ENCODE measurements at places on chromosomes 2 and 18.

GRCh38 chr2:1721706-1722646 lies 22.3 kb downstream of the PXDN start:
- peak; percentile 16 for DNase-seq

- peak; percentile 88 for DNase-seq
Measured at GRCh38 chr2:127400897-127401756, 13.4 kb upstream of the MAP3K2 start.

DNA sequence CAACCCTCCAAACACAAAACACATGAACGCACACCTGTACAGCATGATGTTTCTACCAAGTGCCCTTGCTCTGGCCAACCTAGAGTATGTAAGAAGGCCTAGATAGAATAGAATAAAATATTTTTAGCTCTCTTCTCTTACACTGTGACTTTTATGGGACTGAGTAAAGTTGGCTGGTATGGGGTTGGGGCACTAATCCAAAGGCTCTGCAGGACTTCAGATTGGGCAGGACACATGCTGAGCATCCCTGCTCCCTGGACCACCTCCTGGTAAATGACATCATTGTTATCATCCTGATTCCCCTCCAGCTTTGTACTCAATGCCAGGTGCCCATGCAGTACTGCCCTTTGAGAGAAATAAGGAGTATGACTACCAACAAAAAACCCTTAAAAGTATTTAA lies 322.2 kb downstream of the SLC8A1 start:
- no peak for DNase-seq

GRCh38 chr2:234991290-234991689 lies 39.5 kb downstream of the SH3BP4 start:
- DNase-seq, result no peak

DNA sequence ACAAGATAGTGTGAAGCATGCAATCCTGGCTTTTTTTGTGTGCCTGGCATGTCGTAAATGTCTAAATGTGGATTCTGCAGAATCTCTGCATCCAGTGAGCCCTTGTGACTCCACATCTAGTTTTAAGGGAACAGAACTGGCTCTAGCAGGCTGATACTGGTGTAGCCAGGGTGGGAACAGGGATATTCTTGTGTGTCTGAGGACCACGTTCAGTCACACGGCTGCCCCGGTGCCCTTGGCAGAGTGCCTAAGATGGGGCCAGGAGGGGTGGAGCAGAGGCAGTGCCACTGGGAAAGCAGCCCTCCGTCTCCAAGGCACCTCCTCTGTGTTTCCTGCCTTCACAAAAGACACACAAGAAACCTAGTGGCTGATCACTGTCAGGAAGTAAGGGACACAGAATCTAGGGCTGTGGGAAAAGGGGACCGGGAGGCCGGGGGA lies 91.5 kb upstream of the PARD3B start:
- DNase-seq, result no peak

DNA sequence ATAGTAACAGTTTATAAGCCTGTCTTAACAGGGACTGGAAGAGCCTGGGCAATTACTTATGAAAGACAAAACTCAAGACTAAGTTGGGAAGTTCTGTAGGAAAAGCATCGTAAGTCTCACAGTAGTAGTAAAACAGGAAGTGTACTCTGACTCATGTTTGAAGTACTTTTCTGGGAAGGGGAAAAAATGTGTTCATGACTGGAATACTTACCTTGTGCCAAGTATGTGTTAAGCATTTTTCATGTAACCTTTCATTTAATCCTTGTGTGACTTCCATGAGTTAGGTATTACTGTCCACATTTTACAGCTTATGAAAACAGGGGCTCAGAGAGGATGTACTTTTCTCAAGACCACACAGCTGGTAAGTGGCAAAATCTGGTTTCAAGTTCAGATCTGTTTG lies 13.7 kb upstream of the SKOR2 start:
- DNase-seq, result no peak

DNA sequence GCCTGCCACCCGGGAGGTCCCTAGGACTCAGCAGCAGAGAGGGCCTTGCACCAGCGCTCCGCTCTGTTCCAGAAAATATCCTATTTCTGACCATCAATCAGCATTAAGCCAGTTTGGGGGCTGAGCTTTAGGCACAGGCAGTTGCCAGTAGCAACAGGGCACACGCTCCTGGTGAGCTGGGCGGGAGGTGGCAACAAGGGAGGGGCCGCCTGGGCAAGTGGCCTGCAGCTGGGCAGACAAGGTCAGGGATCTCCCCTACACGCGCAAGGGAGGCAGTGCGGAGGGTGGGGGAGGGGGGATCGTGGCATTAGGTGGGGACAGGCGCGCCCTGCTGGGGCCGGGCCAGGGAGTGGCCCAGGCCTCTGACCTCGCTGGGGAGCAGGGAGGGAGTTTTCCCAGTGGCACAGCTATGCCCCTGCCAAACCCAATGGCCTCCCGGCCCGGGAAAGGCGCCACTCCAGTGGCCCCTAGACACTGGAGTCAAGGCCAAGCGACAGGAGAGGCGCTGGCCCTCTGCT lies 302.8 kb downstream of the NCKAP5 start:
- peak; percentile 44 for DNase-seq

GRCh38 chr2:24163601-24164000 lies 11.3 kb upstream of the FAM228A start:
- no peak for DNase-seq

GRCh38 chr2:30482011-30482410 lies 35.0 kb downstream of the LCLAT1 start:
- no peak for DNase-seq

DNA sequence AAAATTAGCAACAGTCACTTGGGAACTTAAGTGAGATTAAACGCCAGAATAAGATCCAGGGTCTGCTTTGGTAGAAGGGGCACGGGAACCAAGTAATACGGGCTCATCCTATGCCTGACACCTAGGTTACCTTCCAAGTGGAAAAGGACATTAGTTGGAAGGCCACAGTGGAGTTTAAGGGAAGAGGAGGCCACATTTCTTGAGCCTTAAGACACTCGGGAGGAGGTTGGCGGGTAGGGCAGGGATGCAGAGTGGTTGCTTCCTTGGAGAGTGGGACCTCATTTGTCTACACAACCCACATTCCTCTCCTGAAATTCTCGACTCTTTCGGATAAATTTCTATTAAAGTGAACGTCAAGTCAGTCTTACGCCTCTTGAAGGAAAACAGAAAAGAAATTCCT lies 510 bp upstream of the DNAH6 start:
- no peak for DNase-seq

GRCh38 chr2:67839242-67839641 lies 223.6 kb downstream of the C1D start:
- DNase-seq, result no peak

- no peak for DNase-seq
Measured at GRCh38 chr18:24559526-24559925, 99.1 kb downstream of the HRH4 start.

DNA sequence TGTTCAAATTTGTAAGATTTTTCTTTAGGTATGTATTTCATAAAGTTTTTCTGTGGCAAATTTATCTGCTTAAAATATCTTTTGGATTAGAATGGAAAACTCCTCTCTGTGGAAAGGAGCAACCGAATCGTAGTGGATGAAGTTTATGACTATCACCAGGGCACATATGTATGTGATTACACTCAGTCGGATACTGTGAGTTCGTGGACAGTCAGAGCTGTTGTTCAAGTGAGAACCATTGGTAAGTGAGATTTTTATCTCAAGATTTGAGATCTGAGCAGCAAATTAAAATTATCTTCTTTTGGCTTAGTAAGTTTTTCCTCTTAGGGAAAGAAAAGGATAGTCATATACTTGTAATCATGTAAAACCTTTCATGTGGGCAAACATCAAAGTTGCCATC lies 14.2 kb downstream of the IL18RAP start:
- no peak for DNase-seq

Measured in RWPE2 (cell line).